ENCODE measurements at places on chromosomes 2 and 18.

GRCh38 chr18:79916128-79916494, 35.3 kb downstream of the SLC66A2 start:
- no peak overlapping the region for H3K4me3 ChIP-seq
- H3K36me3 ChIP-seq: no peaks in the 10 kb centered on the region
- H3K27me3 ChIP-seq: no peaks in the 10 kb centered on the region

DNA sequence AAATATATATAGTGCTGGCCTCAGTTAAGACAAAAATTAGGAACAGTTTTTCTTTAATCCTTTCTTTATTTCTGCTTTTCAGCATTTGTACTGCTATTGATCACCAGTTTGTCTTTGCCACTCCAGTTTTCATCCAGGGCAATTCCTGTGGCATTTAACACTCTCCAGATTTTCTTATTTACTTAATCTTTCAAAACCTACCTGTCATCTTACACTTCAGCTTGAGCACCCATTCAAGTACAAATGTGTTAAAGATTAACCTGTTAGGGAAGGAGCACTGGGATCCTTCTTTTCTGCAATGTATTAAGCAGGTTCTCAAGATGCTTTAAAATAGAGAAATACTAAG, 101.8 kb upstream of the SCN1A start:
- H3K4me1 ChIP-seq: peaks cover 7% of the 10 kb centered on the region
- H3K27me3 ChIP-seq: no peaks in the 10 kb centered on the region
- no peaks in the 10 kb centered on the region for H3K36me3 ChIP-seq
- no peak overlapping the region for H3K4me3 ChIP-seq
- DNase-seq: peak; percentile 11
- peak overlapping the region; percentile 52 for H3K27ac ChIP-seq

GRCh38 chr2:210003359-210003758, 921 bp downstream of the RPE start:
- H3K27ac ChIP-seq: peak overlapping the region; percentile 63
- no peaks in the 10 kb centered on the region for H3K27me3 ChIP-seq
- H3K4me3 ChIP-seq: peak overlapping the region; percentile 71
- no peak for DNase-seq
- no peaks in the 10 kb centered on the region for H3K36me3 ChIP-seq

DNA sequence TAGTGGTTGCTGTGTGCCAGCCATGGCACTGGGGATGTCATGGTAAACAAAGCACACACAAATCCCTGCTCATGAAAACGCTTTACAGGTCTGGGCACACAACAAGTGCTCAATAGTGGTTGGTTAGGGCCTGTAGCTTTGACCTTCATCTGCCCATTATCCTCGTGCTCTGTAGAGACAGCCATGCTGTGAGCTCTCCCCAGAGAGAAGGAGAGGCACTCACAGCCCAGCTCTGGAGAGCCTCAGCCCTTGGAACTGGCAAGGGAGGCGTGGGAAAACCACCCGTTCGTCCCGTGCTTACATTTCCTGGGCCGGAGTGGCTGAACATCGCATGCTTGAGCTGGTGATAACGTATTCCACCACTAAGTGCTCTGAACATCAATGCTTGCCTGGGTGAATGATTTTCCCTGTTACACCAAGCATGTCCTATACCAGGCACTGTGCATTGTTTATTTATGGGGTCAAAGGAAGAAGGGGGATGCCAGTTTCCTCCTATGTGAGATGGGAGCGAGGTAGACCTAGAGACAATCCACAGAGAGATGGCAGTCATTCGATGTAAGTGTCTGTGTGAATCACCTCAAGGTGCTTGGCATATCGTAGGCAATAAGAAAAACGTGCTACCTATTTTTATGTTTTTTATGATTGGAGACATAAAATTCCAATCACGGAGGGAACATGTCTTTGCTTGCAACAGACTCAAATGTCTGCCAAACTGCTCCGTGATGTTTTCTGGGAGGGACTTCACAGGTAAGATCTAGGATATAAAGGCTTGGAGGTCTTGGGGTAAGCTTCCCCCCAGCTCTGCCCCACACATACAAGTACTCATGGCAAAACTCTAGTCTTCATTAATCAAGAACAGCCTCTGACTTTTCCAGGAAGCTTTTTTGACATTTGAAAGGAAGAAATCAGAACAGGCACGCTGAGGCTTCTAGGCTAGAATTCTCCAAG, 75.5 kb downstream of the DDX1 start:
- H3K36me3 ChIP-seq: no peaks in the 10 kb centered on the region
- no peaks in the 10 kb centered on the region for H3K27me3 ChIP-seq
- H3K4me1 ChIP-seq: peaks cover 12% of the 10 kb centered on the region
- DNase-seq: no peak
- H3K27ac ChIP-seq: no peak overlapping the region

- H3K36me3 ChIP-seq: no peaks in the 10 kb centered on the region
- H3K4me1 ChIP-seq: no peaks in the 10 kb centered on the region
- no peak overlapping the region for H3K4me3 ChIP-seq
- DNase-seq: no peak
These were observed 13.1 kb upstream of the RAB31 start for GRCh38 chr18:9694952-9695495.

- DNase-seq: no peak
- no peak overlapping the region for H3K4me3 ChIP-seq
- peaks cover 22% of the 10 kb centered on the region for H3K4me1 ChIP-seq
- H3K27ac ChIP-seq: peak overlapping the region; percentile 3
- H3K27me3 ChIP-seq: no peaks in the 10 kb centered on the region
These were observed 142.5 kb downstream of the PARD3B start for GRCh38 chr2:204687776-204688175.

DNA sequence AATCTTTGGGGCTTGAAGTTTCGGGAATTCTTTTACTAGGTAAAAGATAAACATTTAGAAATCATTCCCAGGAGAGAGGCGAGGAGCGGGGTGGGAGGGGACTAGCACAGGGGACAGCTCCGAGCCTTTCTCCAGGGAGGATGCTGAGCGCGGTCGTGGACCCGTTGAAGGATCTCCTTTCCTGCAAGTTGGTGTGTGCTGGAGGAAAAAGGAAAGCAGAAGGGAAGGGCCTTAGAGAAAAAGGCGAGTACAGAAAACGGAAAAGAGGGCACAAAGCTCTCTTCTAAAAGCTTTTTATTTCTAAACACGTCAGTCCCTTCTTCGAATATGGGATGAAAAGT, 640 bp downstream of the SLC39A6 start:
- peaks cover 22% of the 10 kb centered on the region for H3K4me1 ChIP-seq
- DNase-seq: peak; percentile 46
- H3K27me3 ChIP-seq: no peaks in the 10 kb centered on the region

- H3K27me3 ChIP-seq: no peaks in the 10 kb centered on the region
- H3K4me1 ChIP-seq: peaks cover 6% of the 10 kb centered on the region
- no peak for DNase-seq
- peak overlapping the region; percentile 45 for H3K27ac ChIP-seq
These were observed 58.3 kb downstream of the VIL1 start for GRCh38 chr2:218477247-218477646.

GRCh38 chr2:184558713-184559464, 39.4 kb upstream of the ZNF804A start:
- no peaks in the 10 kb centered on the region for H3K36me3 ChIP-seq
- no peaks in the 10 kb centered on the region for H3K27me3 ChIP-seq
- no peak overlapping the region for H3K4me3 ChIP-seq

GRCh38 chr2:178542569-178542968, 62.3 kb downstream of the PLEKHA3 start:
- H3K36me3 ChIP-seq: no peaks in the 10 kb centered on the region
- no peak overlapping the region for H3K27ac ChIP-seq
- H3K4me3 ChIP-seq: no peak overlapping the region
- H3K27me3 ChIP-seq: no peaks in the 10 kb centered on the region

DNA sequence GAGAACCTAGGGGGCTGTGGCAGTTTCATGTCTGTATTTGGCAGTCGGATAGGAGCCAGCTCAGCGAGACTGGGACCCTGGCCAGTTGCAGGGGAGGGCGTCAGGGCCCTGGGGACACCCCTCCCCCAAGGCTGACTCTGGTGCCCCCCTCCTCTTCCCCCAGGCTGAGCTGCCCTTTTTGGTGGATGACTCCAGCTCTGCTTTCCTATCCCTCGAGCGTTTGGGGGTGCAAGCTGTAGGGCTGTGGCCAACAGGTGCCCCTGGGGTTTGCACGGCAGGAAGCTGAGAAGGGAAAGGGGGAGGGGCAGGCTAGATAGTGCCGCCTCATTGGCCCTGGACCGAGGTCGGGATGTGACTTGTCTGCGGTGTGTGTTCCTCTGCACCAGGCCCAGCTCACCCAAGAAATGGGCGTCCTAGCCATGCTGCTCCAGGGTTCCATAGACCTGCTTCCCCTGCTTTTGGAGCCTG, 26.4 kb downstream of the SPEG start:
- H3K27me3 ChIP-seq: no peaks in the 10 kb centered on the region
- no peak overlapping the region for H3K4me3 ChIP-seq
- H3K36me3 ChIP-seq: no peaks in the 10 kb centered on the region

DNA sequence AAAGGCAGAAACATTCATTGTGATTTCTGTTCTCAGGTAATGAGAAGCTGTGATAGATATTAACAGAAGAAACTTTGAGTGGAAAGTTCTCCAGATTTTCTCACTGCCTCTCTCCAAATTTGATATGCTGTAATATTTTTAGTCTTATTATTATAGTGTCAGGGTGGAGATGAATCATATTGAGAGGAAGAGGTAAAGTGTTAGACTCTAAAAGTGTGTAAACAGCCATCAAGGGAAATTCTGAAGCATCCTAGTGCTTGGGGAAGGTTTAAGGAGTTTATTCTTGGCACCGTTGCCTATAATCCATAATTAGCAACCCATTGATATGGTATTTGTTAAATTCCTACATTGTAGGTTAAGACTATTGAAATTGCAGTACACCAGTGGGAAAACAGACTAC, 104.7 kb upstream of the NABP1 start:
- no peaks in the 10 kb centered on the region for H3K36me3 ChIP-seq
- H3K27ac ChIP-seq: no peak overlapping the region
- no peak overlapping the region for H3K4me3 ChIP-seq
- no peak for DNase-seq
- H3K27me3 ChIP-seq: no peaks in the 10 kb centered on the region
- H3K4me1 ChIP-seq: peaks cover 4% of the 10 kb centered on the region

GRCh38 chr2:178732913-178733312, 74.3 kb downstream of the TTN start:
- H3K27ac ChIP-seq: no peak overlapping the region
- DNase-seq: no peak
- no peaks in the 10 kb centered on the region for H3K4me1 ChIP-seq
- no peaks in the 10 kb centered on the region for H3K36me3 ChIP-seq
- no peaks in the 10 kb centered on the region for H3K27me3 ChIP-seq
- H3K4me3 ChIP-seq: no peak overlapping the region

GRCh38 chr18:9366126-9366714, 31.6 kb downstream of the TWSG1 start:
- H3K4me1 ChIP-seq: peaks cover 10% of the 10 kb centered on the region
- H3K27ac ChIP-seq: no peak overlapping the region
- DNase-seq: peak; percentile 61
- H3K4me3 ChIP-seq: no peak overlapping the region

GRCh38 chr2:213740453-213740852, 456.2 kb downstream of the SPAG16 start:
- no peaks in the 10 kb centered on the region for H3K4me1 ChIP-seq
- H3K27me3 ChIP-seq: no peaks in the 10 kb centered on the region
- no peak for DNase-seq
- no peak overlapping the region for H3K27ac ChIP-seq

- DNase-seq: no peak
- no peak overlapping the region for H3K27ac ChIP-seq
- H3K36me3 ChIP-seq: no peaks in the 10 kb centered on the region
- no peak overlapping the region for H3K4me3 ChIP-seq
- H3K27me3 ChIP-seq: no peaks in the 10 kb centered on the region
These were observed 145.4 kb downstream of the LPIN1 start for GRCh38 chr2:11891671-11892440.

DNA sequence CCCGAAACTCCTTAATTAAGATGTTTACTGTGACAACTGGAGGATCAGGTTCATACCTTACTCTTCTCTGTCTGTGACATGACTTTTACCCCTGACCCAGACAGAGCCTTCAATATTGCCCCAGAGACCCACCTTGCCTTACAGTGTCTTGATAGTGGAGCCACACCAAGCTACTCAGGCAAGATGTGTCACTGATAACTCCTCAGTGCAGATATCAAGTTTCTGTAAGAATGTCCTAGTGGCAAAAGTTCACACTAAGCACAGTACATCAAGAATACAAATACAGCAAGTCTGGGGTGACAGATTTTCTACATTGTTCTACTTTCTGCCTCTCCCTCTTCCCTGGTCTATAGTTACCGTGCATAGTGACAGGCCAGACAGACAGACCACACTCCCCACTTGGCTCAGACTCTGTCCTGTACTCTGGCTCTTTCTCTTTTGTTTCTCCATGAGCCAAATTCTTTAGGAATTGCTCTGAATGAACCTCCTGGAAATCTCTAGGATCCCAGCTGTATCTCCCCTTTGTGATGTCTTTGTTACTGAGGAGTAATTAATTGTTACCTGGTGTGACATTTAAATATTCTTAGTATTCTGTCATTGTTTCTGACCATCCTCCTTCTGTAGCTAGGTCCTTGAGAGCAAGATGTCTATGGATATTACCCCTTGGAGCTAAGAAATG, 24.1 kb upstream of the APOB start:
- no peaks in the 10 kb centered on the region for H3K36me3 ChIP-seq
- peaks cover 21% of the 10 kb centered on the region for H3K27me3 ChIP-seq
- H3K4me1 ChIP-seq: peaks cover 4% of the 10 kb centered on the region
- H3K4me3 ChIP-seq: no peak overlapping the region
- H3K27ac ChIP-seq: peak overlapping the region; percentile 6

DNA sequence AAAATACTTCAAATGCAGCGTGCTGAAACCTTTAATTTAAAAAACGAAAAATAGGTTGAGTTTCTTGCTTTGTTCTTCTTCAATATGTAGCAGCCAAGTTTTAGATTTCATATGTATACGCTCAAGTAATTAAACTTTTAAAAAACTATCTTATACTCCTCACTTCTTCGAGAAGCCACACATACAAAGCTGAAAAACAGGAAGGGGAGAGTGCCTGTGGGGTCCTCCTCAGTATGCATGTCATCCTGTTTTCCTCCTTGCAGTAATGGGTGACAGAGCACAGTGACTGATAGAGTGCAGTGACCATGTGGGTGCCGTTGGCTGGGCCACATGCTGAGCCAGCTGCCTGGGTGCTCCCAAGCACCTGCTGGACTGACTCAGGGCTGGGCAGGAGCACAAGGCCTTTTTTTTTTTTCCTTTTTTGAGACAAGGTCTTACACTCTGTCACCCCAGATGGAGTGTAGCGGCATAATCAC, 33.3 kb downstream of the UXS1 start:
- H3K27ac ChIP-seq: peak overlapping the region; percentile 84
- H3K4me3 ChIP-seq: no peak overlapping the region
- no peaks in the 10 kb centered on the region for H3K27me3 ChIP-seq
- H3K36me3 ChIP-seq: peaks cover 2% of the 10 kb centered on the region
- DNase-seq: no peak

DNA sequence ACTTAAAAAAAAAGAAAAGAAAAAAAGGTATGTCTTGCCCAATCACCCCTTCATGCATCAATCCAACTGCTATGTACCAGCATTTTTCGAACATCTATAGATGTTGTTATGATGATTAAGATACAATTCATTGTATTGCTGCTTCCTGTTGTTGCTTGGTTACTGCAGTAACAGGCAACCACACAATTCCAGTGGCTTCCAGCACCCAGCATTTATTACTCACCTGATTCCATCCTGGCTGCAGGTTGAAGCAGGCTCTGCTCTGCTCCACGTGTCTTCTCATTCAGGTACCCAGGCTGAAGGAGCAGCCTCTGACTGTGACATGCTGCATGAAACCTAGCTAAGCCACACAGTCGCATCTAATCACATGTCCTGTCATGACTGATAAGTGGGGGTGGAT, 196.9 kb downstream of the INO80D start:
- no peak overlapping the region for H3K4me3 ChIP-seq
- no peaks in the 10 kb centered on the region for H3K4me1 ChIP-seq
- DNase-seq: no peak
- no peaks in the 10 kb centered on the region for H3K27me3 ChIP-seq
